ENCODE measurements at places on chromosomes 1 and 21.

DNA sequence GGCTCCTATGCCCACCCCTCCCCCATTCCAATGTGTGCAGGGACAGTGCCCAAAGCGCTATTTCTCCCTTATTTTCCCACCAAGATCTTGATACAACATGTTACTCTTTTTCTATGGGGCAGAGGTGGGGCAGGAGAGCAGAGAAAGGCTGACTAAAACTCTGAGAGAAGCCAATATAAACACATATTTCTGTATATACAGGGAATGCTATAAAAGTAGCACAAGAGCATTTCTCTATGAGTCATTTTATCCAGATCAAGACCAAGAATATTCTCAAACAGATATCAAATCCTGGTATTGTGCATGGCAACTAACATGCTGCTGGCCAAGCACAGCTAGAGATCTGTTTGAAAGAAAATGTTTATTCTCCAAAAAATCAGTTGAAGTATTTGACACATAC is 7.3 kb downstream of the WDR26 start:
- no peak for DNase-seq

DNA sequence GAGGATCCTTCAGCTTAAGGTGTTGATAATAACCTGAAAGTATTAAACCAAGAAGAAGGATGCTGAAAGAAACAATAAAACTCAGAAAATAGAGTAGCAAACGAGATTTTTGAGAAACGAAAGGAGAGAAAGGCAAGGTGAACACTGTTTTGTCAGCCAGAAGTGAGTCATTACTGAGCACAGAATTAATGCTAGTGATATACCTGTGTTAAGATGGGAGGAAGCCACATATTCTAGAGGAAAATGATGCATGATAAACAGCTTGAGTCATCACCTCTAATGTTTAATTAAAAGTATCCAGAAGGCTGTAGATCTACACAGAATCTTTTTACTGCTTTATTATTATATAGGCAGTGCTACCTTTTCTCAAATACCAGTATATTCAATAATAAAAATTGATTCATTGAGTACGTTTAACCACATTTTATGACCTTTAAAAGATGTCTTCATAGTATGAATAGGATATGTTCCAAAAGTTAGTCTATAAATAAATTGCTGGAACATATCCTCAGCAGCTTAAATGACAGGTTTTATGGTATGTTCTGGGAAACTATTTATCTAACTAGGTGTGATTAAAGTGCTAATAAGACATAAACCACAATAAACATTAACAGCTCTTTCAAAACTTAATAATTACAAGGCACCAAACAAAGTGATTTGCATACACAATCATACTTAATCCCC is 10.3 kb downstream of the SH3GLB1 start:
- no peak for DNase-seq

DNA sequence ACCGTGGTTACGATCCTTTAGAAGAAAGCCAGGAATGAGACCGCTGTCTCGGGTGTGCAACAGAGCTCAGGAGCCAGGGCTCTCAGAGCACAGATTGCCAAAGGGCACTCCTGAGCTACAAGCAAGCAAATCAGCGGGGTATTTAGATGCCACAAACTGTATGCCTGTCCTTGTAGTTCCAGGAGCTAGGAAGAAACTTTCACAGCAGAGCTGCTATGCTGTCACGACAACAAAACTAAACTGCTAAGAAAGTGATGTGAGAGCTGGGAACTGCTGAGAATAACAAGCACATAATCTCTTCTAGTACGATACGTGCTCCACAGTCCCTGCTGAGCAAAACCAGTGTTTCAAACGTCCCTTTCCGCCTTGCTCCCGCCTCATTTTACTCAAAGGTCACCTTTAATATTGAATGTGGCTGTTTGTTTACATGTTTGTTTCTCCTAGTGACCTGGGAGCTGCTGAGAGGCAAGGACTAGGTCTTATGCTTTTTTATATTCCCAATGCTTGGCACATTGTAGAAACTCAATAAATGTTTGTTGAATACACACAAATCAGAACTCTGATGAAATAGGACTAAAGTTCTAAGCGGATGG is 14.7 kb downstream of the GREM2 start:
- DNase-seq: no peak

DNA sequence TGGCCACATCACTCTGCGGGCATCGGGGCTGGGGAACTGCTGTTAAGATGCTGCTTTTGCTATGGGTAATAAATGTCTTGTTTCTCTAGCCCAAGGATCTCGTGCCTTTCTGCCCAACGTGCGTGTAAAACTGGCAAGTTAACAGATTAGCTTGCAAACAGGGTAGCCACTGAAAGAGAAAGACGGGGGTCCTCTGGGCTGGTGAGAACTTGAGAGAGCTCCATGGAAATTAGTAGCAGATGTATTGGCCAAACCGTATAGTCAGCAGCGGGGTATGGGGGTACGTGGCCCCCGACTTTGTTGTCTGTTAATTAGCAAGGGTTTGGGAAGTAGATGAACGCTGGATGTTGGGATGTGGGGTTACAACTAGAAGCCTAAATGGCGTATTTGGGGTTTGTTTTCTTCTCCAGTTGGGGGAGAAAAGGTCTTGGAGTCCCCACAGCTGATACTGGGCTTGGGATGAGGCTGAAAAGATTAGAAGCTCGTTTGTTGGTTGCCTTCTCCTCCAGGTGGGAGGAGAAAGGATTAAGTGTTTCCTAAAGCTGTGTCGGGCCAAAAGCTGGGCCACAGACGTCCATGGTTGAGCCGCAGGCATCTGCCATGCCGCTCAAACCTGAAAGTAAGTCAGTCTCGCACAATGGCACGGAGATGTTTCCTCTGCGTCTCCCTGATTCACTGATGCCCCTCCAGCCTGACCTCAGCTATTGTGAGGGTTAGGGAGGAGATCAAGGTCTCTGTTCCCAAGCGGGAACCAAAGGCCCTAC is 32.3 kb upstream of the C1orf174 start:
- DNase-seq: no peak

DNA sequence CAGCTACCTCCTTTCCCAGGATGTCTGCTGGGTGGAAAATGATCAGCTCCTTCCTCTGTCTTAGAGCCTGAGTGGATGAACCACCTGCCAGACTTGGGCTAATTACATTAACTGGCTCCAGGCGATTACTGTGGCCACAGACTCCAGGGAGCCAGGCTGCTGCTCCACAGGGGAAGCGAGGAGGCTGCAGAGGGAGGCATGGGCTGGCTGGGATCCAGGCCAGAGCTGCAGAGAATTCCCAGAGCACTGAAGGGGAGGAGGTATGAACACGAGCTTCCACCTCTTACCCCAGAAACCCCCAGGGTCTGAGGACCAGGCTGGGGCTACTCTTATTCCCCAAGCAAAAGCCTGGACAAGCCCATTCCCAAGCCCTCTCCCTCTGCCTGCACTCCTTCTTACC is 136.0 kb upstream of the KLHDC7A start:
- no peak for DNase-seq

DNA sequence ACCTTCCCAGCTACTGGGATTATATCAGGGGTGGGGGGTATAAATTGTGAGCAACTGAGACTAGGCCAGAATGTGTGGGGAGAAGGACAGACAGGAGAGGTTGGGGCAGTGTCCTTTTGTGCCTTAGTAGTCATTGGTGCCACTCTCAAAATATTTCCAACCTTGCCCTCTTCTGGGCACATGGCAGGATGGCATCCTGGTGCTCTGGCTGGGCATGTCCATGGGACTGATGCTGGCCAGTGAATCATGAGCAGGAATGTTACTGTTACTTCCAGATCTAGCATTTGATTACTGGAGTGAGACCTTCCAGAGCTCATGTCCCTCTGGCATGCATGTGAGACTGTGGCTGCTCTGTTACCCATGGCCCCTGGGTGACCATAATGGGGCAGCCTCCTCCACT is 151.2 kb downstream of the MATN1 start:
- no peak for DNase-seq

DNA sequence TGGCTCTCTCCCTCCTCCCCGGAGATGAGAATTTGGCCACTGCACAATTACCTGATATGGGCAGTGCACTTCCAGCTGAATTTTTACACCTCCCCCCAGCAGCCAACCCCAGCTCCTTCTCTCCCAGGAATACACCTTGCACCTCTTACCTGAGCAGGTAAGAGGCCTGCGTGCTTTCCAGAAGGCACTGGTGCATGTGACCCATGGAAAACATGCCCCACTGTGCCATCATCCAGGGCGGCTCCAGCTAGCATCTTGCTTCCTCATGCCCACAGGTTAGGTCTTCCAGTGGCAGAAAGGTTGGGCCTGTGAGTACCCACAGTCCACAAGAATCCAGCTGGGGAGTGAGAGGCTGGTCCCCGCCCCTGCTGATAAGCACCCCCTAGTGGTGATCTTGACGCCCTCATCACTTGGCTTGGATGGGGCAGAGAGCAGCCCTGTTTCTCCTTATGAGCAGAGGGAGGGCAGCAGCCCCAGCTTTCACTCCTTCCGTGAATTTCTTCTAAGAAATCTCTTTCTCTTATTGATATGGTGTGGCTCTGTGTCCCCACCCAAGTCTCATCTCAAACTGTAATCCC is 57.8 kb downstream of the EDARADD start:
- DNase-seq: no peak

DNA sequence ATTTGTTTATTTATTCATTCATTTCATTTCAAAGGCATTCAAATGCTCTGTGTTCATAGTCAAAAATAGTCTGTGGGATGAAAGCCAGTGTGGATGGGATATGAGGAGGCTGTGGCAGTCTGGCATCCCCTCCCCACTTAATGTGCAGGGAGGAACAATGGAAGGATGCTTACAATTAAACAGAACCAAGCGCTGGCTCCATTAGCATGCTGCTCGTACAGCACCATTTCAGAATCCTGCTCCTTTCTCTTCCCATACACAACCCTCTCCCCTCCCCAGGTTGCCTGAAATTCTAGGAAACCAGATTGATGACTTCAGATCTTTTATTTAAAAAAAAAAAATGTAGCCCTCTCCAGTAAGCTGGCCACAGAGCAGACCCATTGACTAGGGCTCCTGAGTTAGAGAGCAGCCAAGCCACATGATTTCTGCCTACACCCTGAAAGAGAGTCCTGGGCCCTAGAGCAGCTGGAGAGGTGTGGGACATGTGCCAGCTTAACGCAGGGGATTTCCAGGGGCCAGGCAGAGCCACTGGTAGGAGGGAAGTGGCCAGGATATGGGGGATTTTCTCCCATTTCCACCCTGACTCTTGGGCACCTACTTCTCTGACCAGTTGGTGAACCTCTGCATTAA is 205.2 kb downstream of the ASTN1 start:
- DNase-seq: no peak

GRCh38 chr1:212367474-212368072 is 47.1 kb downstream of the PACC1 start:
- DNase-seq: no peak

DNA sequence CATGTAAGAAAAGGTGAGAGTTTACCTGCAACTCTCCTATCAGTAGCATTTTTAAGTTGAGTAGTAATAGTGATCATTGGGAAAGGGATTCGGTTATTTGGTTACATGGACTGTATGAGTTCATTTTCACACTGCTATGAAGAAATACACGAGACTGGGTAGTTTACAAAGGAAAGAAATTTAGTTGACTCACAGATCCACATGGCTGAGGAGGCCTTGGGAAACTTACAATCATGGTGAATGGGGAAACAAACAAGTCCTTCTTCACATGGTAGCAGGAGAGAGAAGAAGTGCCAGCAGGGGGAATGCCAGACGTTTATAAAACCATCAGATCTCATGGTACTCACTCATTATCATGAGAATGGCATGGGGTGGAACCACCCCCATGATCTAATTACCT is 59.3 kb upstream of the FBXO28 start:
- DNase-seq: no peak

DNA sequence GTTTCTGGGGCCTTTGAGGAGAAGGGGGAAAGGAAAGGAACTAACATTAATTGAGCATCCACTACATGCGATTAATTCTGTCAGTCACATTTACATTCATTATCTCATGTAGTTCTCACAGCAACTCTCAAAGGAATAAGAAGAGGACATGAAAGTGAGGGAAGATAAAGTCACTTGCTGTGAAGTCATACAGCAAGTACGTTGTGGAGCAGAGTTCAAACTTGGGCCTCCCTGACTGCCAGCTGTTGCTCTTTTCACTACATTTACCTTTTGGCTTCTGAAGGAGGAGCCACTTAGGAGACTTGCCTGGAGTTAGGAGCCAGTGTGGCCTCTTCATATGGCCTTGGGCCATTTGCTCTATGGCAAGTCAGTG is 6.2 kb downstream of the ZNF691 start:
- DNase-seq: no peak

- DNase-seq: no peak
Observed at GRCh38 chr1:198612471-198613260, 26.2 kb upstream of the PTPRC start.

DNA sequence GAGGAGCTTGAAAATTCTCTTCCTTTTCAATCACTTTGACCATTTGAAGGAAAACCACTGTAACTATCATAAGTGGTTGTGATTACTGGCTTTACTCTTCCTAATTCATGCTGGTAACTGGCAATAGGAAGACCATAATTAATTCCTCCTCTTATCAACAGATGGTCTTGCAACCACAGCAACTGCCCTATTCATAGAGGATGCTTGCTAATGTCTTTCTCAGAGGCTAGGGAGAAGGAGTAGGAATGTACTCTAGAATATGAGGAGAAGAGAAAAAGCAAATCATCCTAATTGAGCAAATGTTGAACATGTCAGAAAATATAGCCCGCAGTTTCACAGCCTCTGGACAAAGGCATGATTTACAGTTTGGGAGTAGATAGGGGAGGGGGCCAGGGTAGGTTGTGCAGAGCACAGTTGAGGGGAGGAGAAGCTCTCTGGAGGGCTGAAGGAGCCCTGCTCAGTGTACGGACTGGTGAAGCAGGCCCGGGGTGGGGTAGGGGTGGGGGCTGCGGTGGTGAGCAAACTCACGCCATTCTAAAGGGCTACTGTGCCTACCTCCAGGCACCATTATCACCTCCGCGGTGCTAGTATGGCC is 192.9 kb downstream of the PCP4 start:
- DNase-seq: no peak

DNA sequence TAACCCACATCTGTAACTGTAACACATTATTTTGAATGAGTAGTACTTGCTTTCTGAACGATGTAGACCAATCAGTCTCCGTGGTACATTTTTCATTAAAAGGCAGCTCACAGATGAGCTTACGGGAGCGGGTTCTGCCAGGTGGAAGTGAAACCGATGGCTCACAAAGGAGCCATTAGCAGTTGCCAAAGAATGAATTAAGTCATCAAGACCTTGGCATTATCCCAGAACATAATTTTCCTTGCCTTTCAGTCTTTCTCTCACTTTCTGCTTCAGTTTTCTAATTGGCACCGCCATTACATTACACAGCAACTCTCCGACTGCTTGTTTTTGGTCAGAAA is 33.5 kb upstream of the UTS2 start:
- DNase-seq: no peak

- DNase-seq: no peak
Observed at GRCh38 chr1:180184041-180184440, 29.4 kb downstream of the QSOX1 start.

- DNase-seq: no peak
Observed at GRCh38 chr1:90710579-90711536, 6.2 kb downstream of the BARHL2 start.

DNA sequence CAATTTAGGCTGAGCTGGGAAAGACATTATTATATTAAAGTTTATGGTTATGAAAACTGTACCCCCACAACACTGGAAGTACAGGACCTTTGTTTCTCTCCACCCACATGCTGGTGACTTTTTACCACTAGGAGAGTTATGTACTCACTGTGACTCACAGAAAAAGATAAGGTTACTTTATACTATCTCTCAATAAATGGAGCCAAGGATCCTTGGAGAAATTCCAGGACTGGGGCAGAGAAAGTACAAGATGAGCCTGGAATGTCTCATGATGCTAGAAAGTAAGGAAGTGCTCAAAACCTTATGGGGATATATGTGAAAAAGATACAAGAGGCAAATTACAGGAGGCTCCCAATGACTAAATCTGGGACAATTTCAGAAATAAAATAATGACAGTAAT is 63.9 kb upstream of the C1orf105 start:
- no peak for DNase-seq

- no peak for DNase-seq
Observed at GRCh38 chr21:46639489-46640386, 4.3 kb downstream of the PRMT2 start.

Measured in dorsolateral prefrontal cortex (tissue), 122 donors.